ENCODE measurements at places on chromosomes 13 and 19. TPM values are rescaled to one million over a fixed set of nuclear protein-coding genes. Genes with fewer than 3 reads are reported as not detected.

DNA sequence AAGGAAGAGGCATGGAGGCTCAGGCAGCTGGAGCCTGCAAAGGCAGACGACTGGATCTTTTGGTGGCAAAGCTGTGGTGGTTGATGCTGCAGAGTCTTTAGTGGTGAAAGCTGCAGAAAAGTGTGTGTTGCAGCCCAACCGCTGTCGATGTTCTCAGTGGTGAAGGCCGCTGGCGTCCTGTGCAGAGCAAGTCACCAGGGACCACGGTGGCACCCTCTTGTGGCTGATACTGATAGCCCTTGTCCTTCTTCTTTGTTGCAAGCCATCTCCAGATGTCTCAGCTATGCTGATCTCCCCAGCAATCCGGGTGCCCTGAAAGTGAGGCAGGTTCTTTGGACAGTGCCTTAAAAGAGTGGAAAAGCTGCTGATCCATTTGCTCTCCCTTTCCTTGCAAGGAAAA, 610.9 kb upstream of the PCDH9 start:
- no peaks in the 10 kb centered on the region for H3K27me3 ChIP-seq
- H3K36me3 ChIP-seq: no peaks in the 10 kb centered on the region
- no peaks in the 10 kb centered on the region for H3K4me1 ChIP-seq
- no peak overlapping the region for H3K4me3 ChIP-seq
- no peak overlapping the region for H3K27ac ChIP-seq

GRCh38 chr13:76091076-76091475, 454.9 kb downstream of the LMO7 start:
- no peaks in the 10 kb centered on the region for H3K4me1 ChIP-seq
- no peaks in the 10 kb centered on the region for H3K27me3 ChIP-seq
- no peak overlapping the region for H3K4me3 ChIP-seq

DNA sequence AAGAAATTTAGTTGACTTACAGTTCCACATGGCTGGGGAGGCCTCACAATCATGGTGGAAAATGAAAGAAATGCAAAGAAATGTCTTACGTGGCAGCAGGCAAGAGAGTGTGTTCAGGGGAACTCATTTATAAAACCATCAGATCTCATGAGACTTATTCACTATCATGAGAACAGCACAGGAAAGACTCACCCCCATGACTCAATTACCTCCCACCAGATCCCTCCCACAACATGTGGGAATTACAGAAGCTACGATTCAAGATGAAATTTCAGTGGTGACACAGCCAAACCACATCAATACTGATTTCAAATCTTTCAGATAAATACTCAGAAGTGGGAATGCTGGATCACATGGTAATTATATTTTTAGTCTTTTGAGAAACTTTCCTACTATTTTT, 1357.9 kb downstream of the SLITRK5 start:
- H3K4me1 ChIP-seq: no peaks in the 10 kb centered on the region
- H3K27ac ChIP-seq: no peak overlapping the region
- no peaks in the 10 kb centered on the region for H3K36me3 ChIP-seq
- no peak overlapping the region for H3K4me3 ChIP-seq
- DNase-seq: no peak

- no peak for DNase-seq
- no peaks in the 10 kb centered on the region for H3K27me3 ChIP-seq
- H3K4me3 ChIP-seq: no peak overlapping the region
- H3K4me1 ChIP-seq: no peaks in the 10 kb centered on the region
- H3K36me3 ChIP-seq: no peaks in the 10 kb centered on the region
- H3K27ac ChIP-seq: no peak overlapping the region
Observed at GRCh38 chr13:80903911-80904310, 563.0 kb upstream of the SPRY2 start.

GRCh38 chr13:32042551-32042950, 11.0 kb downstream of the FRY start:
- no peaks in the 10 kb centered on the region for H3K27me3 ChIP-seq
- DNase-seq: no peak
- H3K27ac ChIP-seq: no peak overlapping the region
- no peaks in the 10 kb centered on the region for H3K36me3 ChIP-seq

GRCh38 chr13:28089065-28089464, 11.3 kb downstream of the FLT3 start:
- H3K27me3 ChIP-seq: no peaks in the 10 kb centered on the region
- no peaks in the 10 kb centered on the region for H3K36me3 ChIP-seq
- no peak overlapping the region for H3K27ac ChIP-seq
- H3K4me3 ChIP-seq: no peak overlapping the region

- H3K27me3 ChIP-seq: no peaks in the 10 kb centered on the region
- H3K4me1 ChIP-seq: no peaks in the 10 kb centered on the region
- no peak for DNase-seq
- no peaks in the 10 kb centered on the region for H3K36me3 ChIP-seq
- H3K4me3 ChIP-seq: no peak overlapping the region
Observed at GRCh38 chr19:7326105-7326877, 22.4 kb upstream of the ARHGEF18 start.

Gene KIR2DL3
- not detected for total RNA-seq

Gene CACNG8
- total RNA-seq: 0.03 TPM

Gene RAB4B
- total RNA-seq: 5.0 TPM
